ENCODE measurements at places on chromosomes 7 and 10.

DNA sequence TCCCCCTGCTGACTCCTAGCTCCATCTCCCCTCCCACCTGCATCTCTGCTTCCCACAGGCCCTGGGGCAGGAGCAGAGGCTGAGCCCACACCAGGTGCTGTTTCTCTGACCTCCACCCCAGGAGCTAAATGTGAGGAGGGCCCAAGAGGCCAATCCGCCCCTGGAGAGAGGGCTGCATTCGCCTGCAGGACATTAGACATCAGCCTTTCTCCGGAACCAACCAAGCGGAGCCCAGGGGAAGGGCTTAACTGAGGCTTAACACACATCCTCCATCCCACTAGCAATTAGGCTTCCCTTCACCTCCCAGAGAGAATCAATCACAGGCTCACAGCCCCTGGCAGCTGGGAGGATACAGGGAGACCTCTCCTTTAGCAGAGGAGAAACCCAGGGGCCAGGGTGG, 50.5 kb downstream of the SH3PXD2A start:
- DNase-seq = no peak

DNA sequence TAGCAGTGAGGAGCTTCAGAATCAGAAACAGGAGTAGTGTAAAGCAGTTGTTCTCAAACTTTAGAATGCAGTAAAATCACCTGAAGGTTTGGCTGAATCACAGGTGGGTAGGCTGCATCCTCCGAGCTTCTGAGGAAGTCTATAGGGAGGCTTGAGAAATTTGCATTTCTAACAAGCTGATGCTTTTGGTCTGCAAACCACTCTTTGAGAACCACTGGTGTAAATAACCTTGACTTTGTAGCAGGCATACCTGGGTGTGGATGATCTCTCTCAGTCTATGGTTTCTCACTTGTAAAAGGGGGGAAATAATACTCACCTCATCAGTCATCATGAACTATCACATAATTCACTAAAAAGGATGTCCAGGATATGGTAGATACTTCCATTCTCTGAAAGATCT, 118.1 kb downstream of the SRI start:
- DNase-seq = no peak

- no peak for DNase-seq
These were observed 93.0 kb downstream of the CPVL start for GRCh38 chr7:29053105-29053872.

- DNase-seq = peak; percentile 91
These were observed 29.3 kb upstream of the DDX50 start for GRCh38 chr10:68871731-68872342.

- DNase-seq = no peak
These were observed 16.5 kb downstream of the KDM7A start for GRCh38 chr7:140160308-140160707.

GRCh38 chr7:51968461-51968860, 651.9 kb upstream of the COBL start:
- DNase-seq = no peak

DNA sequence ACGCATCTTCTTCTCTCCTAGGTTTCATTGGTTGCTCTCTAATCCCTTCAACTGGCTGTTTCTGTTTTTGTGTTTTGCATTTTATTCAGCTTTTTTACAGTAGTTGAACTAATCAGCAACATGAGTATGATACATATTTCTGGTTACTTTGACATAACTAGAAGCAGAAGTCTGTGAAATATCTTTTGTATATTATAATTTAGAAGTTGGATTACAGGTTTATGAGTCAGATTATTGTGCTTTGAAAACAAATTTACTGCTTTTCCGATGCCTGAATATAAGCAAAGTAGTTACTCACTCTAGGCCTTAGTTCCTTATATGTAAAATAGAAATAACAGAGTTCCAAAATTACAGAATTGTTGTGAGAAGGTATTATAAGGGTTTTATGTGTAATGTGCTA, 96.2 kb upstream of the MEOX2 start:
- DNase-seq = no peak

- peak; percentile 59 for DNase-seq
These were observed 38.8 kb downstream of the DLG5 start for GRCh38 chr10:77887631-77888355.

GRCh38 chr10:3976718-3977117, 191.7 kb upstream of the KLF6 start:
- no peak for DNase-seq

- no peak for DNase-seq
These were observed 1.8 kb downstream of the MMRN2 start for GRCh38 chr10:86955501-86956194.

GRCh38 chr7:85974176-85974575, 669.5 kb upstream of the GRM3 start:
- DNase-seq = no peak

GRCh38 chr10:15842556-15843169, 17.6 kb downstream of the MINDY3 start:
- peak; percentile 58 for DNase-seq

DNA sequence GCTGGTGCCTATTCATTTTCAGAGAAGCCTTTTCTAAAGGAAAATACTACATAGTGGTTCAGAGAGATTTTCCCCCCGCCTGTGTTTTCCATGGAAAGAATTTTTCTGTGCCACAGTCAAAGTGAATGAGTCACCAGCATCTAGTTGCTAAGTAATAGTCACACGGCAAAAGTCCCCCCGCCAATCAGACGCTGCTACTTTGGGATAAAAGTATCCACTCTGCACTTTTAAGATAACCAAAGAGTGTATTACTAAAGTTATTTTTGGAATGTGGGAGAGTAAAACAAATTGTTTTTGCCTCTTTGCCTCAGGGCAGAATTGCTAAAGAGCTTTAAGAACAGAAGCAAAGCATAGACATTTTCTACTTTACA, 23.5 kb downstream of the ABLIM1 start:
- peak; percentile 98 for DNase-seq

GRCh38 chr10:821322-821721, 110.2 kb downstream of the LARP4B start:
- DNase-seq = peak; percentile 63

GRCh38 chr7:77253151-77253550, 53.5 kb upstream of the FGL2 start:
- no peak for DNase-seq

DNA sequence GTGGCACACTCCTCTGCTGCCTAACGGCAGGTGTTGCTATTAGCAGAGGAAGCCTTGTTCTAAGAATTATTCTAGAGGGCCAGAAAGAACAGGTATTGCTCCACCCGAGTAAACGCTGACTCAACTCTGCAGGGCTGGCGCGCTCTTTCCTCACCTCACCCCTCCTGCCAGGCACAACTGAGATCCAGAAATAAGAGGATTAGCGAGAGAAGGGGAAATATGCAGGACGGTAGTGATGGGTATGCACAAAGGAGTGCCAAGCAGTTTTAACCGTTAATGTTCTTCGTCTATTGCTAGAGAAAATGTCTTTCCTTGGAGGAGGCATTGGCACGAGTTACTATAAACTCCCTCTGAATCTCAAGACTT, 369 bp upstream of the SCIN start:
- DNase-seq = no peak

GRCh38 chr10:4684434-4684833, 141.6 kb upstream of the AKR1E2 start:
- DNase-seq = peak; percentile 66

DNA sequence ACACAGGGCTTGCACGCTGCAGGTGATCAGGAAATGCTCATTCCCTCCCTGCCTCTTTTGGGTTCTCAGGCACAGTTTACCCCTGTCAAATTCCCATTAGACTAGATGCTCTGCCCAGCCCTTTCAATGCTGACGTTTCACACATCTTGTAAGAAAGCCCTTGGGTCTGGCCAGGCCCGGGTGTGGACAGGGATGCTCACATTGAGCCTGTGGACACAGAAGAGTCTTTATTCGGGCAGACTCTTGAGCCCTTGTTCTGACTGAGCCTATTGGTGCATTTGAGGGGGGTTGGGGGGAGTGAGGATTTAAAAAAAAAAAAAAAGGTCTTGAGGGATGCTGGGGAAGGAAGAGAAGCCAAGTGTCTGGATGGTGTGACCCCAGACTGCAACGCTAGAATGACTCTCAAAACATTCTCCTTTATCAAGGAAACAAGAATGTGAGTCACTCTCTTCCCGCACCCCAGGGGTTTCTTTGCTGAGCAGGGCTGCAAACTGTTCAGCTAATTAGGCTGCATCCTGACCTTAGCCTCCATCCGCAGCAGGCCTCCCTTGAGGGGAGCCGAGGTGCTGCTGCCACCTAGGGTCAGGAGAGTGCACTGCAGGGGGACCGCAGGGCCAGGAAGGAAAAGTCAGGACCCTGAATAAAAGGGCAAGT, 53.6 kb upstream of the TMEM72 start:
- peak; percentile 97 for DNase-seq

GRCh38 chr10:28429573-28430216, 103.2 kb upstream of the WAC start:
- peak; percentile 49 for DNase-seq

DNA sequence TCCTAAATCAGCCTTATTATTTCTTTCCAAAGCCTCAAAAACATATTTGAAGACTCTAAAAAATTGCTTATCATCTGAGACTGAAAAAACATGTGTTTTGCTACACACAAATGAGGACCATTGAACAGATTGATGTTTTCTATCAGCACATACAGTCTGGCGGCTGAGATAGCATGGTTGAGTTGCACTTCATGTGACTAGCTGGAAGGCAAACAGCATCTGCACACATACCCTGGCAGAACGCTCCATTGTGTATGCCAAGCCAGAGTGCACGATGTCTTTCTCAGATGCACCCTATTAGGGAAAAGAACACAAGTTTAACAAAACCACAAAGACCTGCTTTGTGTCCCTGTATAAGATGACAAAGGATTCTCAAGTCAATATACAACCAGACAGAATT, 33.0 kb downstream of the FAM25A start:
- no peak for DNase-seq

DNA sequence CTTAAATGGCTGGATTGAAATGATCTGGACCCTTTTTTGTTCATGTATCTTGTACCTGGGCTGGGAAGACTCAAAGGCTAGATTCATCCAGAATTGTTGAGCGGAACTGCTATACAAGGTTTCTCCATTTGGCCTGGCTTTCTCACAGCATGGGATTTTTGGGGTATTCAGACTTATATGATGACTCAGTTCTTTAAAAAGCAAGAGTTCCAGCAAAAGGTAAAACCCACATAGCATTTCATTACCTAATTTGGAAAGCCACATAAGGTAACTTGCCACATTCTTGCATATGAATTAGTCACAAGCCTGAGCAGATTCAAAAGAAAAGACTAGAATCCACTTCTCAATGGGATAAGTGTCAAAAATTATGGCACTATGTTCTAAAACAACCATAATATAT, 137.4 kb downstream of the HGF start:
- DNase-seq = no peak

GRCh38 chr10:133237588-133238465, at the start of gene VENTX:
Gene VENTX (plus strand): TSS chr10:133237855. CDS start chr10:133237915, 60 bp downstream.
- DNase-seq = no peak

GRCh38 chr7:107958764-107959526, 44.0 kb downstream of the LAMB1 start:
- peak; percentile 94 for DNase-seq

GRCh38 chr10:106959521-106959920, 205.0 kb downstream of the SORCS1 start:
- no peak for DNase-seq

DNA sequence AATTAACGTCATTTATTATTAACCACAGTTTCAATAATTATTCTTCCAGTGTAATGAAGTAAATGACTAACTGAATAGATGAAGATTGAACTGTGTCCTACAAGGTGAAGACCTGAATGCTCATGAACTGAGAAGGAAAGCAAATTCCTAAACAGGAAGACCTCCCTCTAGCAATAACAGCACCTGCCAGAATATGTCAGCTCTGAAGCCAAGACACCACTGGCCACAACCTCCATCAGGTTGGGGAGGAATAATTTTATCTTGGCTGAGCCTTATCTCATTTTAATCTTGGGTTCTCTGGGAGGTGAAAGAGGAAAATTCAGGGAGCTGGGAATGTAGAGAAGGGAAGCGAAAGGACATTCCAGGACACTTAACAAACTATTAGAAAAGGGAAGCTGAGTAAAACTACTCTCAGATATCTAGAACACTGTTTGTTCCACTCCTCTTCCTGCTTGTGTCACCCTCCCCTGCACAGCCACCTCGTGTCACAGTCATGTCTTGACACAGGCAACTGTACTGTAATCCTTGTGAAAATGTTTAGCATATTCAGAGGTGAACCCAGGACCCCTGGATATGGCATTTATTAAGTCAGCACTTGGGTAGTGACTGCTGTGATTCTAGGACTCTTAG, 4.6 kb upstream of the SLC13A1 start:
- DNase-seq = no peak

DNA sequence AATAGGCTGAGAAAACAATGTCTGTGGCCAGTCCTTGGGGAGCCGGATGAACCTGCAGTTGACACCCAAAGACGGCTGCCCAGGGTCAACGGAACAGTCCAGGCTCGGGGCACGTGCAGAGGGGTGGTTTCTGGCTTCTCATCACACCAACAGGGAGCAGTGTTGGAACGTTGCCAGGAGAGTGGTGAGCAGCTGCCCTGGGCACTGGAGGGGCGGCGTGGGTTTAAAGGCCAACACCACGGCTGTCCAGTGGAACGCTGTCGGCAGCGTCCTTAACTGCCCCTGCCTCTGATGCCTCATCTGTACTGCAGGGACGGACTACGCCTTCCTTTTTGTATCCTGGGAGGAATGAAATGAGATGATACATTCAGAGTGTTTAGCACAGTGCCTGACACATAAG, 19.8 kb downstream of the JCAD start:
- no peak for DNase-seq

- DNase-seq = no peak
These were observed 220.7 kb downstream of the WDR11 start for GRCh38 chr10:121071901-121072300.

DNA sequence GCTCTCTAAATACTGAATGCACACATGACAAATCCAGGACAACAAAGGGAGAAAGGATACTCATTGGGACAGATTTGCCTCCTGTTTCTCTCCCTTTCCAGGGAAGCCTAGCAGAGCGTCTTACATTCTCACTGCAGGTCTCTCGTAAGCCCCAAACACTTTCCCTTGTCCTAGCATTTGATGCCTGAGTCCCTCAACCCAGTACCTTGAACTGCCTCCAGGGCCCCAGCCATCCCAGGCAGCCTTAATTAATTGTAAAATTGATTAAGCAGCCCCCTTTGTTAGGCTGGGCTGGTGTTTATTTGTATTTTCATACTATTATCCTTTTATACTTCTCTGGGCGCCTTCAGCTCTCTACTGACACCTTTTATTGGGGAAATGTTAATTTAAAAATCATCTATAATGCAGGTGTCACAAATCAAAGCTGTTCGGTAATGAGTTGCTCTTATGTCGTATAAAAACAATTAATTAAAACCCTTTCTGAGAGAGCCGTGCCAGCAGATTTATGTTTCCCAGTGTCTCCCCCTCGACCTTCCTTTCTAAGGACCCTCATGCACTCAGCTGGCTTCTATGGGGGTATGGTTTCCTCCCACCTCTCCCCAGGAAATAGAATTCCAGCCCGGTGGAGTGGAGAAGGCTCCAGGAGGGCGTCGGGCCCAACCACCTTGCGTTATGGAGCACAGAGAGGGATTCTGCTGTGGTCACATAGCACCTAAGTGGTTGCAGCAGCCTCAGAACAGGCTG, 243.8 kb downstream of the RPS24 start:
- no peak for DNase-seq
